ENCODE measurements at places on chromosomes 6 and 20. TPM values are rescaled to one million over a fixed set of nuclear protein-coding genes. Genes with fewer than 3 reads are reported as not detected.

HLA-DMA gene
- 25.6 TPM for polyA plus RNA-seq

GCNT2 gene
- polyA plus RNA-seq, result 0.91 TPM

ZBTB12 gene
- 0.09 TPM for polyA plus RNA-seq

TAF11 gene
- 17.3 TPM for polyA plus RNA-seq

FUT9 gene
- not detected for polyA plus RNA-seq
